ENCODE measurements at places on chromosomes 2 and 18. TPM values are rescaled to one million over a fixed set of nuclear protein-coding genes. Genes with fewer than 3 reads are reported as not detected.

Gene MFF
- total RNA-seq: 82.3 TPM

Gene LIPG
- total RNA-seq: 3.2 TPM

Gene HRH4
- total RNA-seq: under 0.01 TPM

Gene AGXT
- total RNA-seq: not detected

Gene ABCG8
- total RNA-seq: not detected

Gene UGT1A1
- total RNA-seq: not detected

Gene UNC50
- total RNA-seq: 49.6 TPM

Gene LAMA1
- total RNA-seq: 30.1 TPM

Gene GBX2
- 0.25 TPM for total RNA-seq

Gene RABL2A
- 7.6 TPM for total RNA-seq

Gene DPYSL5
- not detected for total RNA-seq

Gene FEV
- not detected for total RNA-seq

Gene GCG
- total RNA-seq: not detected

Gene C2orf78
- not detected for total RNA-seq

Gene ADAM23
- 7.8 TPM for total RNA-seq

Gene PAPOLG
- 18.9 TPM for total RNA-seq

Gene TUBA3E
- not detected for total RNA-seq

Gene EGR4
- total RNA-seq: not detected

Gene ASB18
- not detected for total RNA-seq

Gene PSMA8
- not detected for total RNA-seq

Gene TXNL1
- 68.3 TPM for total RNA-seq

Gene ANKRD29
- total RNA-seq: 6.1 TPM

Gene C2orf66
- not detected for total RNA-seq

Gene MC2R
- not detected for total RNA-seq

Gene RNF144A
- total RNA-seq: 10.8 TPM

Gene DCDC2C
- total RNA-seq: not detected

Gene RSAD2
- total RNA-seq: 0.63 TPM

Gene MYOM1
- total RNA-seq: 0.90 TPM

Gene RAD51AP2
- total RNA-seq: not detected

Data from fibroblast of the aortic adventitia (primary cell).